ENCODE measurements at places on chromosomes 7 and 10.
A peak's percentile ranks its signal among the peaks of the same experiment; 100 is the strongest.

DNA sequence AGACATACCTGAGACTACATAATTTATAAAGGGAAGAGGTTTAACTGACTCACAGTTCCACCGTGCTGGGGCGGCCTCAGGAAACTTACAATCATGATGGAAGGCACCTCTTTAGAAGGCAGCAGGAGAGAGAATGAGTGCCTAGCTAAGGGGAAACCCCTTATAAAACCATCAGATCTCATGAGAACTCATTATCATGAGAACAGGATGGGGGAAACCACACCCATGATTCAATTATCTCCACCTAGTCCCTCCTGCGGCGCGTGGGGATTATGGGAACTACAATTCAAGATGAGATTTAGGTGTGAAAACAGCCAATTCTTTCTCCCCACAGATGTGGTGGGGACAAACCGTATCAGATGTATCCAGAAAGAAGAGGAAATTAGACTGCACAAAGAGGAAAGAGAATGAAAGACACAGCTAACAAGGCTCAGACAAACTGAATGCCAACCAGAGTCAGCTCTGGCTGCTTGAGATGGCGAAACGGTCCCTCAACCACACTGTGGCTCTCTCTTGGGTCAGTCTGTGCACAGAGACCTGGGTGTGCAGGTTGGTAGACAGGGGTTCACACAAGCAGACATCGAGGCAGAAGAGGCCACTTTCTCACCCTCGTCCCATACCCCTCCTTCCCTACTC is 375.6 kb downstream of the SFMBT2 start:
- DNase-seq = peak; percentile 79

GRCh38 chr7:30726296-30727006 is 25.5 kb upstream of the INMT start:
- DNase-seq = no peak

DNA sequence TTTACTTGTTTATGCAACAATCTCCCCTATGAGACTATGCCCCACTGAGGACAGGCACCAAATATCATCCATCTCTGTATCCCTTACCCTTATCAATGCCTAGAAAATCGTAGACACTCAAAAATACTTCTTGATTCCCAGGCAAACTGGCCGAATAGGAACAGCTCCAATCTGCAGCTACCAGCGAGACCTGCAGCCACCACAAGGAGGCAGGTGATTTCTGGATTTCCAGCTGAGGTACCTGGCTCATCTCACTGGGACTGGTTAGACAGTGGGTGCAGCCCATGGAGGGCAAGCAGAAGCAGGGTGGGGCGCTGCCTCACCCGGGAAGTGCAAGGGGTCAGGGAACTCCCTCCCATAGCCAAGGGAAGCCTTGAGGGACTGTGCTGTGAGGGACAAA is 10.8 kb upstream of the PPP1R3C start:
- no peak for DNase-seq

- DNase-seq = no peak
Observed at GRCh38 chr7:74627661-74628411, 29.7 kb upstream of the GTF2I start.

GRCh38 chr10:110436554-110437350 is 61.0 kb upstream of the DUSP5 start:
- DNase-seq = no peak

DNA sequence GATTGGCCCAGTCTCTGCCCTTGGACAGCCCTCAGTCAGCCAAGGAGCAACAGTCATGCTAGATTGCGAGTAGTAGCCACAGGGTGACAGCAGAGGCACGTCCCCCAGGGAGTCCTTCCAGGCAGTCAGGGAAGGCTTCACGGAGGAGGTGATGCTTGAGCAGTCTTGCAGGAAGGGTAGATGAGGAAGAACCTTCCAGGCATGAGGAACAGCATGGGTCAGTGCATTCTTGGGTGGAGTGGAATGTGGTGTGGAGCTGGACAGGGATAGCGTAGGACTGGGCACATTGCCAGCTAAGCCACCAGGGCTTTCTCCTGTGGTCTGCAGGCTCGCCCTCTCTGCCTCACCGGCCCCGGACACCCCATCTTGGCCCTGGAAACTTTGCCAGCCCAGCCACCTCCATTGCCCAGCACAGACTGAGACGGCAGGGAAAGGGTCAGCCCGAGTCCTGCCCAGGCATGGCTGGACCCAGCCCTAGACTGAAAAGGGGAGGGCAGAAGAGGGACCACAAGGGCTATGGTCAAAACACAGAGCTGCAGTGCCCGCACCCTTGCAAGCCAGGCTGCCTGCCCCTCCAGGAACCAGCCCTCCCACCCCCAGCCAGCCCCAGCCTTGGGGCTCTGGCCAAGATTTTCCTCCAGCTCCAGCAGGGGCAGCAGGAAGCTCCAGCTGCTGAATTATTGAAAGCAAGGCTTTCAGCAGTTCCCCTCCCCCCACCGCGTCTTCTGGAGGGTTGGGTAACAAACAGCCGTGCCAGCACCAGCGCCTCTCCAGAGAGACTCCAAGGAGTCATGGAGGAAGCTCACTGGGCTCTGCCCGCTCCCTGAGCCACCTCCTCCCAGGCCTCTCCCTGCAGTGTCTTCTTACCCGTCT is 18.7 kb downstream of the SRRM3 start:
- DNase-seq = no peak

- no peak for DNase-seq
Observed at GRCh38 chr10:97664282-97664850, 22.7 kb downstream of the AVPI1 start.

GRCh38 chr7:2299131-2299829 is 15.0 kb downstream of the SNX8 start:
- no peak for DNase-seq

DNA sequence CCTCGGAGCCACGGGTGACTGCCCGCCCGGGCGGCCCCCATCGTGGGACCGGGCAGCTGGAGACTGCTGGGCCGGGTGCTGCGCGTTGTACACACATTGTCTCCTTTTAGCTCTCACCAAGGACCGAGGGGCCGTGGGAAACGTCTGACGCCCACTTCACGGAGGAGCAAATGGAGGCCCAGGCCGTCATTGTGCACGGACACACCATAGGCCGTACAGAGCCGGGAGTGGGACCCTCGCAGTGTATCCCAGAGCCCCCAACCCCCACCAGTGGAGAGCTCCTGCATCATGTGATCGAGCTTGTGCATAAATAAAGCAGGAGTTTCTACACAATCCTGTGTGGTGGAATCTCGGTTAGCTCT is 722 bp downstream of the DENND10 start:
- peak; percentile 63 for DNase-seq

DNA sequence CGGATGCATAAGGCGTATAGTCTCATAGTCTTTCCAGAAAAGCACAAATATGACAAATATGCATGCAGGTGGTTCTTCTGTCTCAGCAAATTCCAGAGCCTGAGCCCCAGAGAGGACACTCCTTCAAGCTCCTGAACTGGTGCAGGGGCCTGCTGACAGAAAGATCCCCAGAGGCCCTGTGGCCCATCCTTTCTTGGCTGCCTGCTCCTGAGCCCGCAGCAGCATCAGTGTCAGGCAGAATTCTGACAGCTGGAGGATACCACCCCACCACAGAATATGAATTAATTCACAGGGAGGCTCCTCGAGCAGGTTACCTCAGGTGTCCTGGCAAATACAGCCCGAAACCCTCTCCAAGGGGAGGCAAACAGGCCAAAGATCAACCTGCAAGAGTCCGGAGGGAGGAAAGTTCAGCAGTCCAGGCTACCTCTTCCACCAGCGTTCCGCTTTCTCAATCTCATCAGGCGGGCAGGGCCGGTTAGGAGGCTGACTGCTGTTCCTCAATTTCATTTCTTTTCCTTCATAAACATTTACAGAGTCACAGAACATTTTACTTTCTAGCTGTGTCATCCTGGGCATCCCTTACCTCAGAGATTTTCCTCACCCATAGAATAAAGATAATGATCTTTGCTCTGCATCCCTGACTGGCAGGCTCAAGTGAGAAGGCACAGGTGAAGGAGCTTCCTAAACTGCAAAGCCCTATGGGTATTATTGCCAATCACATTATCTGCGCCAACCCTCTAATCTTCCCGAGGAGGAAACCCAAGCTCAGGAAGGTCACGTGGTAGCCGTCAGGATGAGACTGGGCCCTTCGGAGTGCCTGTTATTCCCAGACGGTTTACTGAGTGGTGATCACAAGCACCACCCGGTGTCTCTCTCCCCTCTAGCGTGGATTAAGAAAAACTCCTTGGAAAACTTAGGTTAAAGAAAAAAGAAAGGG is 1.4 kb downstream of the DNAJB12 start:
- no peak for DNase-seq

DNA sequence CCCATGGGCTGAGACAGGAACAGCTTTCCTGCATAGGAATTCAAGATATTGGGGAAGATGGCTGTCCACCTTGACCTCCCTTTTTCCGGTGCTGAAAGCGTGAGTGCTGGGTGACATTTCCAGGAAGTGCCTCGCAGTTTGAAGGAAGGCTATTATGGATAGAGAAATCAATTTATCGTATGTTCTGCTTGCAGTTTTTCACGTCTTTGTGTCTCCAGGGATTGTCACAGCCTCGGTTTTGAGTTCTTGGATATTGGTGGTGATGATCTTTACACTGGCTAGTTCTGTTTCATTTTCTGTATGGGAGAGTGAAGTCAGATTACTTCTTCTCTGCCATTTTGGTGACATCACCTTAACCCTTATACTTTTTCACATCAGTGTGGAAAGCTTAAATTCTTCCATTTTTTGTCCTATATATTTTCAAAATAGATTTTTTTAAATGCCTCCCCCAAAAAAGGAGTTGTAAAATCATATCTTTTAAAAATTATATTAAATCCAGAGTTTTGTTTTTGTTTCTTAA is 102.5 kb upstream of the APBB1IP start:
- DNase-seq = no peak

- DNase-seq = no peak
Observed at GRCh38 chr7:96691702-96692101, 17.9 kb downstream of the SEM1 start.

All from stimulated activated effector memory CD8-positive, alpha-beta T cell treated with anti-CD3 and anti-CD28 coated beads, Interleukin-12 subunit alpha, Interleukin-12 subunit beta, amount 100 ng/mL, for 72 hours (primary cell).